ENCODE measurements at places on chromosomes 3 and 15. TPM values are rescaled to one million over a fixed set of nuclear protein-coding genes. Genes with fewer than 3 reads are reported as not detected.

Gene ROPN1
- total RNA-seq, result not detected

Gene GOLGA8R
- 0.89 TPM for total RNA-seq

Gene CCRL2
- total RNA-seq, result 0.33 TPM

Gene MRAS
- 40.2 TPM for total RNA-seq

Gene COL6A5
- 0.89 TPM for total RNA-seq

Gene MEGF11
- 0.38 TPM for total RNA-seq

Gene PPM1L
- total RNA-seq, result 6.5 TPM

Gene SLCO2A1
- total RNA-seq, result 2.4 TPM

Gene SNAP23
- 35.4 TPM for total RNA-seq
